ENCODE measurements at places on chromosomes 11 and 22. TPM values are rescaled to one million over a fixed set of nuclear protein-coding genes. Genes with fewer than 3 reads are reported as not detected.

- DNase-seq: peak; percentile 76
Measured at GRCh38 chr11:208181-208916, 841 bp downstream of the RIC8A start.

GRCh38 chr11:87213444-87213843 is 175.7 kb downstream of the TMEM135 start:
- DNase-seq: no peak

GRCh38 chr11:59553323-59553722 is 42.0 kb downstream of the OR4D9 start:
- no peak for DNase-seq

GRCh38 chr11:3124821-3125220 is 40.3 kb downstream of the OSBPL5 start:
- no peak for DNase-seq

DNA sequence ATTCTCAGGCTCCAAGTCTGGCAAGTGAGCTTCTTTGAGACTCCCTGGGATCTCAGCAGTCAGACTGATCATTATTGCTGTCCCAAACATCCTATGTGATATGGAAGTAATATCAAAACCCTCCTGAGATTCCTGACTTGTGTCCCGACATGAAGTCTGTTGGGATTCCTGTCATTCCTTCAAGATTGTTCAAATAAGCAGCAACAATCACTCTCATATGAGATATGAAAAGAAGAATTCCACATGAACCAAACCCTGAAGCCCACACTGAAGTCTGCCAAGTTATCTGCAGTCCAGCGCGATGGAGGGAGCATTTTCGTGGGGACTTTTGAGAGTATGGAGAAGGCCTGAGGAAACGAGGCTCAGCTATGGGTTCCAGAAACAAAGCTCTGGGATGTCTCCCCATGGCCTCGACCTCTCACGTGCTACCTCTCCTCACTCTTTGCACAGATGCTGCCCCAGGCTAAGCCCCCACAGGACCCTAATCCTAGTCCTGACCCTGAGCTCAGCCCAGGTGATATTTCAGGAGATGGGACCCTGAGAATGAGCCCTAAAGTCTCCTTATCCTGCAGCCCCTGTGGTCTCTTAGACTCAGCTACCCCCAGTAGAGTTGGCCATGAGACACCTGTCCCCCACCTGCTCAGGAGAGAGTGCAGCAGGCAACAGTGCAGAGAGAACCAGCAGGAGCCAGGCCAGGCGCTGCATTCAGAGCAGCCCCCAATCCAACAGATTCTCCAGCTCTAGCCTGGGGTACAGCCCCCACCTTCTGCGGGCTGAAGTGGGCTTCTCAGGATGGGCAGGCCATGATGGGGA is 100.2 kb downstream of the GGTLC2 start:
- no peak for DNase-seq

- DNase-seq: no peak
Measured at GRCh38 chr22:33053323-33053722, 4.9 kb downstream of the SYN3 start.

Gene OR8G1
- total RNA-seq: not detected

Gene RIMBP3C
- 0.14 TPM for total RNA-seq

Gene C11orf21
- total RNA-seq: not detected

GRCh38 chr11:70476669-70477068 is 78.3 kb downstream of the CTTN start:
- no peak for DNase-seq

- DNase-seq: no peak
Measured at GRCh38 chr11:73800276-73800806, 12.7 kb downstream of the MRPL48 start.

DNA sequence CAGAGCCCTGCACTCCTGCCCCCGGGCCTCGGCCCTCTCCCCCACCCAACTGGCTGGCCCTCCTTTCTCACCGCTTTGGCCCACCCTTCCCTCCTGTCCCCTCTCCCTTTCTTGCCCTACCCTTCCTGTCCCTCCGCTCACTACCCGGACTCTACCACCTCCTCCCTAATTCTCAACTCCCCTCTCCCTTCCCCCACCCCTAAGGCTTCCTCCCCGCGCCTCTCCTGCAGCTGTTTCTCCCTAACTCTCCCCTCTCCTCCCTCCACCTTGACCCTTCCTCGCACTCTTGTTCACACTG is 421 bp downstream of the SLC15A3 start:
- no peak for DNase-seq

Gene ANO1
- not detected for total RNA-seq

Gene PHOX2A
- total RNA-seq: not detected

Gene CALCB
- 4.3 TPM for total RNA-seq

- DNase-seq: no peak
Measured at GRCh38 chr11:134524896-134525845, 113.1 kb upstream of the B3GAT1 start.

Gene ZNRF3
- 7.9 TPM for total RNA-seq

- DNase-seq: no peak
Measured at GRCh38 chr11:95361180-95361579, 130.2 kb upstream of the SESN3 start.

Gene FGF19
- not detected for total RNA-seq

GRCh38 chr11:16225623-16226022 is 130.7 kb downstream of the SOX6 start:
- no peak for DNase-seq
